ENCODE measurements at places on chromosomes 16 and 17.

GRCh38 chr17:42039794-42040763 lies 10.3 kb downstream of the C17orf113 start:
- no peak for DNase-seq

DNA sequence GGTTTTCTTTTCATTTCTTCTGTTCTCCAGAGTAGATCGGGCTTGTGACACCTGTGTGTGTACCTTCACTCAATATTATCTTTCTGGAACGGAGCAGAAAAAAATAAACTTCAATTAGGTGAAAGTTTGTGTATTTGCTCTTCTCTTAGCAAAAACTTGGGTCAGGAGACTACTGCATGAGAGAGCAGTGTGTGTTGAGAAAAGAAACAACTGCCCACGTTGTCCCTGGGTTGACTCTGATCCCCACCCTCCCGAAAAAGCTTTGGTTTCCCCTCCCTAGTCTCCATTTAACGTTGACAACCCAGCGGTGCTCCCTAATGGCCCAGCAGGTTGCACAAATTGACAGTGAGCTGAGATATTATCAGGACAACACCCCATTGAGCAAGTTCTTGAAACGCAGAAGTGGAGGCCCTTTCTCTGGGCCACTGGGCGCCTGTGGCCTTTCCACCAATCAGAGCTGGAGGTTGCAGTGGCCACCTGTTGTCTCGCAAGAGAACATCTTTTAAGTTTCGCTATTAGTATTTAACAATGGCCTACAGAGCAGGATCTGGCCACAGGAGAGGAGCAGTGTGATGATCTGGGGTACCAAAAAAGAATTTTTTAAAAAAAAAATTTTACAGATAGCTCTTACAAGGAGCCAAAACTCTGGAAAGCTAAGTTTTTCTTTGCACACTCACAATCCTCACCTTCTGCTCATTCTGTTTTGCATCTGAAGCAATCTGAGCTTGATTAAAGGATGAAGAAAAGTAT lies 1.5 kb upstream of the TOX3 start:
- no peak for DNase-seq

DNA sequence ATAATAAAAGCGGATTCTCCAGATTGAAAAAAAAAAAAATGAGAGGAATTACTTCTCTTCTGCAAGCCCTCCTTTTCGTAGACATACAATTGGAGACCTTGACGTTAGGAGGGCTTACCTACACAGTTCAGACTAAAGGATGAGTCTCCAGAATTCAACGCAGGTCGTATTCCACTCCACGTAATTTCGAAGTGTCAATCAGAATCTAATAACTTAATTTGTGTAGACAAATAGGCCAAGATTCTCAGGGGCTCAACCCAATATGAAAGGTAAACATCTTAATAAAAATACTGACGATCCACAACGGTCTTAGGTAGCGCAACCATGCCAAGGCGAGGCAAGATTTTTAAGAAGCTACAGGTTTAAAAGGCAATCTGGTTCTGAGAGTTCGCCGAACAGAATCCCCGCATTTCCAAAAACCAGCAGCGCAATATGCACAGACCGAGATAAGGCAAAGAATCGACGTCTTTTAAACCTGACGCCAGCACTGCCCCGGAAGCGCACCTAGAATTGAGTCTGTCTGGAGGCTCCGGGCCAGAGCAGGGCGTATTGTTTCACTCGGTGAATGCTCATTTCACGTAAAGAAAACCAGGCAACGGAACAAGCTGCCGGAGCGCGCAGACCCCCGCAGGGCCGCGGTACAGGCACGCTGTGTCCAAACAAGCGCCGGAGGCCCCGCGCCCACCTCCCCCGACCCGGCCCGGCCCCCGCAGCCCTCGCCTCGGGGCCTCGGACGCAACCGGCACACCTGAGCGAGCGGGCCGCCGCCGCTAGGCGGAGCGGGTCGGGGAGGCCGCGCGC lies 623 bp downstream of the MBTPS1 start:
- peak; percentile 65 for DNase-seq

GRCh38 chr17:77235370-77235941 lies 94.7 kb downstream of the SEC14L1 start:
- no peak for DNase-seq

- DNase-seq = no peak
Observed at GRCh38 chr16:86079255-86079885, 180.4 kb downstream of the IRF8 start.

GRCh38 chr16:88650749-88651275 lies at the start of gene CYBA:
Gene CYBA (minus strand): TSS chr16:88651053. CDS start chr16:88651013, 40 bp downstream.
- DNase-seq = no peak

All from NCI-H2227 treated with DMSO at 0.1 percent for 48 hours (cell line).